ENCODE measurements at places on chromosomes 4 and X.

GRCh38 chr4:141501931-141502330 lies 134.5 kb upstream of the IL15 start:
- no peak for DNase-seq

DNA sequence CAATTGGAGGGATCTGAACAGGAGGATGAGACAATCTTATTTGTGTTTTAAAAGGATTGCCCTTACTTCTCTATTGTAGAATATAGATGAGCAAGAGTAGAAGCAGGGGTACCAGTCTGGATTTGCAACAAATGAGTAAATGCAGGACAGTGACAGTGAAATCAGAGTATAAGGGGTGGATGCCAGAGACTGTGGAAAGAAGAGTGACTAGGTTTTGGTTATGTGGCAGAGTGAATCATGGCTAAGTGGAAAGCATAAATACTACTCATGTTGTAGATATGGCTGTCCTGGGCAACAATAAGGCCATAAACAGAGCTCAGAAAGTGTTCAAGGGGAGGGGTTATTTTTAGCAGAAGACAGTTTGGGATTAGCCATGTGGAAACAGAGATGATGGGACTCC lies 6.0 kb upstream of the VSIG4 start:
- no peak for DNase-seq

GRCh38 chr4:88673886-88674285 lies 23.7 kb downstream of the NAP1L5 start:
- no peak for DNase-seq

DNA sequence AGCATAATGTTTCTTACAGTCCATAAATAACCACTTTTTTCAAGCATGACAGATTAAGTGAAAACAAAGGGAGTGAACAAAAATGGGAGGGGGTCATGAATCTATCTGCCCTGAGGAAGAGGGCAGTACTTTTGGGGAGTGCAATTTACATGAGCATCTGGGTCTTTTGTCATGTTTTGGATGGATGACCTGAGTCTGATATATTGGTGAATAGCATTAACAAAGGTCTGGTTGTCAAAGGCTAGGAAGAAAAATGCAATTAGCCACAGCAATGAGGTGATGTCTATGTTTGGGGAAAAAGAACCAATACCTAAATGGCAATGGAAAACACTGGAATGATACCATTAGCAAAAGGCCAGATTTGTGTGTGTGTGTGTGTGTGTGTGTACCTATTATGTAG lies 15.1 kb upstream of the MAD2L1 start:
- DNase-seq, result no peak

GRCh38 chrX:110050901-110051300 lies 48.0 kb downstream of the TMEM164 start:
- no peak for DNase-seq

GRCh38 chr4:38359113-38359512 lies 304.9 kb upstream of the KLF3 start:
- no peak for DNase-seq

- DNase-seq, result no peak
These were observed 149.9 kb downstream of the AMMECR1 start for GRCh38 chrX:110167952-110168451.

DNA sequence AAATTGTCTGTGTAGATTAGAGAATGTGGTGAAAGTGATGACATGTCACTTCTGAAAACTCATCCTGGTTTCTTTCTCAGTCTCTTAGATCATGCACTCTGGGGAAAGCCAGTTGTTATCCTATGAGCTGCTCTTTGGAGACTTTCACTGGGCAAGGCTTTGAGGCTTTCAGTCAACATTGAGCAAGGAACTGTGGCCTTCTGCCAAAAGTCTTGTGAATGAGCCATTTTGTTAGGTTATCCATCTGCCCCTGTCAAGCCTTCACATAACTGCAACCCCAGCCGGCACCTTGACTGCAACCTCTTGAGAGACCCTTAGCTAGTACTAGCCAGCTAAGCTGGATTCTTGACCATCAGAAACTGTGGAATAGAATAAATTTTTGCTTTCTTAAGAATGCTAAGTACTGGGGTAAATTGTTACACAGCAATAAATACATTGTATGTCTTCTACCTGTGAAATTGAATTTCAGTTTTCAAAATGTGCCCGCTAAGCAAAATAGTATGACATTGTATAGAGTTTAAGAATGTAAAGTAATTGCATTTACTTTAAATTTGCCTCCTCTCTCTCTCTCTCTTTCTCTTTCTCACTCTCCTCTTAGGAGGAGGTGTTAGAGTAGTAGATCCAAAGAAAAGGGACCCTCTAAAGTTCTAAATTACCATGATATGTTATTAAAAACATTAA lies 1273.0 kb downstream of the RAPGEF2 start:
- DNase-seq, result no peak
